Central memory CD8-positive, alpha-beta T cell (primary cell): ENCODE measurements at places on chromosomes 5 and 9.

GRCh38 chr9:137305060-137305797 is 3.2 kb upstream of the NRARP start:
- no peak for DNase-seq
- H3K4me1 ChIP-seq, result no peaks in the 10 kb centered on the region
- H3K27me3 ChIP-seq, result no peaks in the 10 kb centered on the region
- no peak overlapping the region for H3K27ac ChIP-seq
- peaks cover 2% of the 10 kb centered on the region for H3K36me3 ChIP-seq

- H3K4me1 ChIP-seq, result no peaks in the 10 kb centered on the region
- H3K27ac ChIP-seq, result no peak overlapping the region
- H3K4me3 ChIP-seq, result no peak overlapping the region
- H3K36me3 ChIP-seq, result no peaks in the 10 kb centered on the region
Measured at GRCh38 chr9:18032636-18033035, 441.3 kb upstream of the ADAMTSL1 start.

DNA sequence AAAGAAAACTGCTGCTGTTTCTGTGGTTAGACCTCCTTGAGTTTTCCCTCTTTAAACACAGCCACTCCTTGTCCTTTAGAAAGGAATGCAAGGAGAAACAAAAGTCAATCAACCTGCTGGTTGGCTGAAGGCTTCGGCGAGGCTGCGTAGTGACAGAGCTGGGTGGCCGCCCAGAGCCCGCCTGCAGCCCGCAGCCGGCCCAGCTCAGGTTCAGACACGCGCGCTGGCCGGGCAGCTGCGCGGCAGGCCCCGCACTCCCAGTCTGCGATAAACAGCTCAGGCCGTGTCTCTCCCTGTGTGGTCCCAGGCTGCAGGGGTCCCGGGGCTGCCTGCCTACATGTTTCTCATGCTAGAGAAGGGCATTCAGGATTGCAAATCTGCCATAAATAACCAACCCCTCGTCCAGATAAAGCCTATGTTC is 115.4 kb downstream of the HSD17B3 start:
- H3K36me3 ChIP-seq, result peaks cover 4% of the 10 kb centered on the region
- no peak overlapping the region for H3K27ac ChIP-seq
- H3K27me3 ChIP-seq, result peaks cover 67% of the 10 kb centered on the region
- no peak for DNase-seq
- H3K4me3 ChIP-seq, result no peak overlapping the region

- H3K4me3 ChIP-seq, result peak overlapping the region; percentile 44
- peaks cover 36% of the 10 kb centered on the region for H3K36me3 ChIP-seq
- peak overlapping the region; percentile 41 for H3K27ac ChIP-seq
- H3K27me3 ChIP-seq, result no peaks in the 10 kb centered on the region
- no peak for DNase-seq
Measured at GRCh38 chr5:1511651-1512540, 11.9 kb downstream of the LPCAT1 start.

DNA sequence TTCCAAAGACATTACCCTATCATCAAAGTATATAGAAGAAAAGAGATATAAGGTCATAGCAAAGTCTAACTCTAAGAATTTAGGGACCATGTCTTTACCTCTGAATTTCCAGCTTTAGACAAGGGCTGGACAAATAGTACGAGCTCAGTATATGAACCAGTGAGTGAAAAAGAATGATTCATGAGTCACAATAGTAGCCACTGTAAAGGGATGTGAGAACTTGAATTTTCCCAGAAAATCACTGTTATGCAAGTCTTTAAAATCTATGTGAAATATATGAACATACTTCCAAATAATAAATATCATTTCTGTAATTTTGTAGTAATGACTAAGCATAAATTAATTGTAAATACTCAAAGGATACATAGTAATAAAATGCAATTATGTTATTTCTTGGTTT is 305.9 kb upstream of the PRR16 start:
- no peaks in the 10 kb centered on the region for H3K27me3 ChIP-seq
- H3K36me3 ChIP-seq, result no peaks in the 10 kb centered on the region
- no peak overlapping the region for H3K4me3 ChIP-seq
- no peak for DNase-seq
- H3K27ac ChIP-seq, result no peak overlapping the region

- no peak for DNase-seq
- peaks cover 29% of the 10 kb centered on the region for H3K27me3 ChIP-seq
- peaks cover 2% of the 10 kb centered on the region for H3K36me3 ChIP-seq
- H3K27ac ChIP-seq, result no peak overlapping the region
Measured at GRCh38 chr5:90834711-90835110, 276.1 kb downstream of the ADGRV1 start.

- peaks cover 27% of the 10 kb centered on the region for H3K4me1 ChIP-seq
- H3K27me3 ChIP-seq, result no peaks in the 10 kb centered on the region
- no peak for DNase-seq
- no peak overlapping the region for H3K4me3 ChIP-seq
- no peak overlapping the region for H3K27ac ChIP-seq
Measured at GRCh38 chr9:77977210-77977611, 54.4 kb downstream of the GNAQ start.

- no peak overlapping the region for H3K27ac ChIP-seq
- DNase-seq, result no peak
Measured at GRCh38 chr9:91333551-91333950, 28.2 kb downstream of the AUH start.

GRCh38 chr9:4464911-4465513 is 25.3 kb upstream of the SLC1A1 start:
- H3K4me1 ChIP-seq, result no peaks in the 10 kb centered on the region
- no peak overlapping the region for H3K4me3 ChIP-seq
- peaks cover 26% of the 10 kb centered on the region for H3K27me3 ChIP-seq
- no peak for DNase-seq

- no peak for DNase-seq
- H3K4me1 ChIP-seq, result no peaks in the 10 kb centered on the region
- no peak overlapping the region for H3K27ac ChIP-seq
- H3K4me3 ChIP-seq, result no peak overlapping the region
Measured at GRCh38 chr9:108212184-108212583, 643.6 kb downstream of the ACTL7B start.

DNA sequence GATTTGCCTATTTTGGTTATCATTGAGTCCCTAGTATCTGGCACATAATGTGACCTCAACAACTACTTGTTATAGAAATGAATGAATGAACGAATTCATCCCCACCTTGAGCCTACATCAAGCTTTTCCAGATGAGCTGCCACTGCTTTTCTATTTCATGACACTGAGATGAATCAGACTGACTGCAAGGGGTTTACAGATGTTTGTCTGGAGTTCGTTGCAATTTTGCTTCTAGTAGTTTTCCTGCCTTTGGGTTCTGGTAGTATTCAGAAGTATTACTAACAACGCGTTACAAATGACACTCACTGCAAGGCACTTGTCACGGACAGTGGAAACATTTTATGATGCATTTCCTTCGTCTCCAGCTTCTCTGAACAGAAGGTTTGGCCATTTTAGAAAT is 222.3 kb downstream of the CD180 start:
- no peak overlapping the region for H3K4me3 ChIP-seq
- H3K4me1 ChIP-seq, result no peaks in the 10 kb centered on the region
- H3K27me3 ChIP-seq, result peaks cover 13% of the 10 kb centered on the region
- no peak overlapping the region for H3K27ac ChIP-seq
- no peaks in the 10 kb centered on the region for H3K36me3 ChIP-seq
- no peak for DNase-seq

DNA sequence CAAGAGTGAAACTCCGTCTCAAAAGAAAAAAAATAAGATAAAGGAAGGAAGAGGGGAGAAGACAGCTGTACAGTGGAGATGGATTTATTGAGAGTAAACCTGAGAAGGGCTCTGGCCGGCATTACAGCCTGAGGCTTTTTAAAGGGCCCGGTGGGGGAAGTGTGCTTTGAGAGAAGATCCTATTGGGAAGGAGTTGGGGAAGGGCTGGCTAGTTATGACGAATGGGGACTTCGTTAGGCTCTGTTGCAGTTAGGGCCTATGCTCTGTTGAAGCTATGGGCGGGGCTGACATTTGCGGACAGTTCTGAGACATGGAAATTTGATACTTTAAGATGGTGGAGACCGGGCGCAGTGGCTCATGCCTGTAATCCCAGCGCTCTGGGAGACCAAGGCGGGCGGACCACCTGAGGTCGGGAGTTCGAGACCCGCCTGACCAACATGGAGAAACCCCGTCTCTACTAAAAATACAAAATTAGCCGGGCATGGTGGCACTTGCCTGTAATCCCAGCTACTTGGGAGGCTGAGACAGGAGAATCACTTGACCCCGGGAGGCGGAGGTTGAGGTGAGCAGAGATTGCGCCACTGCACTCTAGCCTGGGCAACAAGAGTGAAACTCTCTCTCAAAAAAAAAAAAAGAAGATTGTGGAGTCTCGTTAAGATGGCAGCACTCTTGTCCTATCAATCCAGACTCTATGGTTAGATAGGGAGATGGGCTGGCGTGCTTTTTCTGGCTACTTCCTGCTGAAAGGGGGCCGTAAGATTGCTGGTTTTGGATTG is 33.2 kb downstream of the C9orf50 start:
- DNase-seq, result no peak
- H3K27me3 ChIP-seq, result peaks cover 25% of the 10 kb centered on the region
- peaks cover 29% of the 10 kb centered on the region for H3K4me1 ChIP-seq
- H3K27ac ChIP-seq, result peak overlapping the region; percentile 76
